CD14-positive monocyte (primary cell): ENCODE measurements at places on chromosomes 7 and 10.

DNA sequence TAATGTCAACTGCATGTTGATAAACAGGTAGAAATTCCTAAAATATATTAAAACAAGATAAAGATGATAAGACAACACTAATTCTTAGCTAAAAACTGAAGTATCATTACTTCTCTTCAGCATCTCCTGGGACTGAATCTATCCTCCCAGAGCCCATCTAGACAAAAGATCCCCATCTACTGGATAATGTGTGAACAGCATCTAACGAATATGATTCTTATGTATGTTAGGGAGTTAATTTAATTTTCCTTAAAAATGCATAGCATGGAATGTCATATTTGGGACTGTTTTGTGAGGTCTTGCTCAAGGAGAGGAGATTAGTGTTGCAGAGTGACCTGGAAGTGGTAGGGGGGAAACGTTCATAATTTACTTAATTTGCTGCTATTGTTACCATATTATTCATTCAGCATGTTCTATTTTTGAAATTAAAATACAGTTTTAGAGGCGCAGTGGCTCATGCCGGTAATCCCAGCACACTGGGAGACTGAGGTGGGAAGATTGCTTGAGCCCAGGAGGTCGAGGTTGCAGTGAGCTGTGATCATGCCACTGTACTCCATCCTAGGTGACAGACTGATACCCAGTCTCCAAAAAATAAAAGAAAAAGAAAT, 305.1 kb upstream of the CSTF2T start:
- DNase-seq = no peak

- DNase-seq = no peak
Measured at GRCh38 chr10:96636551-96636950, 49.7 kb upstream of the TM9SF3 start.

DNA sequence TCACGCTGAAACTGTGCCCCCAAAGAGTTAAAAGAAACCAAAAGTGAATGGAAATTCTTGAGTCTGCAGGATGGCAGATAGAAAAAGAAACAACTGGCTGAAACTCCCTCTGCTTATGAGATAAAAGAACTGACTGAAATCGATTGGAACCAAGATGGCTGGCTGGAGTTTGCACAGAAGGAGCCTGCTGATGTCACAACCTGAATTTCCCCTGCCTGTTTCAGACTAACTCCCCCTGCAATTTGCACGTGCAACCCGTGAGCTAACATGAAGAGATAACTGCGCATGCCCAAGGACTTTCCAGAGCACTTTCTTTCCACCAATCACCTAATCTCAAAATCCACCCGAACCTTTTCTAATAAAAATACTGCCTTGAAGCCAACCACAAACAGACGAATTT, 435.5 kb downstream of the CALN1 start:
- no peak for DNase-seq

DNA sequence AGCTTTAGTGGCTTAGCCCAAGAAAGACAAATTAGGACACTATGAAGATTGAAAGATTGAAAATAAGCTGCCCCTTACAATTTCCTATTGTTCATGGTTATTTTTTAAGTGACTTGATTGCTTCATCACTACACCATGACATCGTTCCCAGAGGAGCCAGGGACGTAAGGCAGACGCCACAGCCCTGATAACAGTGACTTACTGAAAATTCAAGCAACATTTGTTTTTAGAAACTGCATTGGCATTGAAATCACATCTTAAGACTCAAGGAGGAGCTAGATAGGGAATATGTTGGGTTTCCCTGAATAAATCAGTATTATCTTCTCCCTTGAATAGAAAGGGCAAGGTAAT, 38.7 kb upstream of the ANK3 start:
- DNase-seq = no peak

- DNase-seq = no peak
Measured at GRCh38 chr10:31578951-31579350, 259.9 kb downstream of the ZEB1 start.

GRCh38 chr7:19798986-19799385, 25.6 kb upstream of the TMEM196 start:
- no peak for DNase-seq

DNA sequence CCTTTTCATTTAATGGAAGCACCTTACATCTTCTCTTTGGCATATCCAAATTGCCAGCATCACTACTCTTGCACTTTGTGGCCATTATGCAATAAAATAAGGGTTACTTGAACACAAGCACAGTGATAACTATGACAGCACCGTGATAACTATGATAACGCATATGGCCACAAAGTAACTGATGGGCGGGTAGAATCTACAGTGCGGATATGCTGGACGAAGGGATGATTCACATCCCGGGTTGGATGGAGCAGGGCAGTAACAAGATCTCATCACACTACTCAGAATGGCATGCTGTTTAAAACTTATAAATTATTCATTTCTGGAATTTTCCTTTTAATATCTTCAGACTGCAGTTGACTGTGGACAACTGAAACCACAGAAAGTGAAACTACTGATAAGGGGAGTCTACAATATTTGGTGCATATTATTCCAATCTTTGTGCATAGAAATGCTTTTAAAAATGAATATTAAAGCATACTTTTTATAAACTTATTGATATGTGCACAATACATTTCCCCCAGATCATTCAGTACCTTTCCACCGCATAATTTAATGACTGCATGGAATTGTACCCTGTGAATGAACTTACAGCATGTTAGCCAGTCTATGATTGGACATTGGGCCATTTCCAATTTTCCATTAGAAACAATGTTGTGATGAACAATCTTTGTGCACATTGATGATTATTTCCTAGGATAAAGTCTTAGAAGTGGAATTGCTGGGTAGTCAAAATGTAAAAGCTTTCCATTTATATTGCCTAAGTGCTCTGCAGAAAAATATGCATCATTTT, 136.4 kb downstream of the WNT2 start:
- DNase-seq = no peak

GRCh38 chr10:123158682-123159081, 4.5 kb downstream of the BUB3 start:
- DNase-seq = no peak

DNA sequence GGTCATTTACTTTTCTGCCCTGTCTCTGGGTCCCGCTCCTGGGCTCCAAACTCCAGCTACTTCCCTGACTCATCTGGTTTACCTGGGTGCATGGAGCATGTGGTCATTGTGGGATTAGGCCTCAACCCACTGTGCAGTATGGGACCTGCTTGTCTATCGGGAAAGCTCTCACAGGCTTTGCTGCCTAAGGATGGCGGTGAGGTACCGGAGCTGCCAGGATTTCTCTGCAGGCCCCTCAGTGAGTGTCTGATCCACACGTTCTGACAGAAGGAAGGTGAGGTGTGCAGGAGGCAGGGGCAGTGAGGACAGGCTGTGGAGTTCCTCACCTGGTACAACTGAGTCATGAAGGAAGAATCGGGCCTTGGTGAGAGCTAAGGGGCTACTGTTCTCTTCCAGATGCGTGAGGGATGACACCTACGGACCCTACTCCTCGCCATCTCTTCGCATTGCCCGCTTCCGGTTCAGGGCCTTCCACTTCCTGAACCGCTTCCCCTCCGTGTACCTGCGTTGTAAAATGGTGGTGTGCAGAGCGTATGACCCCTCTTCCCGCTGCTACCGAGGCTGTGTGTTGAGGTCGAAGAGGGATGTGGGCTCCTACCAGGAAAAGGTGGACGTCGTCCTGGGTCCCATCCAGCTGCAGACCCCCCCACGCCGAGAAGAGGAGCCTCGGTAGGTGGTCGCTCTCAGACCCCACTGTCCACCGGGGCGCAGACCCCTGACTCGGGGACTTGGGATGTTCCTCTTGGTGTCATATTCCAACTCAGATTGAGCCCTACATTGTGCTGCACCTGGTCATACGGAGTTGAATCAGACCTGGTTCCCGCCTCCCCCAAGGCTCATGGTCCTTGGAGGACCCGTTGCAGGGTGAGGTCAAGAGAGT, 56.7 kb downstream of the C10orf120 start:
- DNase-seq = no peak

DNA sequence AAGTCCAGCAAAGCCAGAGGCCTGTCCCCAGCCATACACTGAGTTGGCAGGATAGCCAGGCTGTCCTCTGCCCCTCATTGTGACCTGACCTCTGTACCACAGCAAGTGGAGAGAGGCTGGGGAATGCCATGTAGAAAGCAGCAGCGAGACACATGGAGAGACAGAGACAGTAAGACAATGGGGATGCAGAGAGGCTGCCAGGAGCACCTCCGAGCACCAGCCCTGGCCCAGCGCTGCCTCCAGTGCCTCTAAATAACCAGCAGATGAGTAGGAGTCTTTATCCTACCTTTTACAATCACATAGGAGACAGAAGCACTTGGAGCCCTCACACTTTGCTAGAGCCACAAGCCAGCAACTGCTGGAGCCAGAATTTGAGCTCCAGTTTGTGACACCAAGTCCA, 8.1 kb downstream of the GDF2 start:
- DNase-seq = no peak

DNA sequence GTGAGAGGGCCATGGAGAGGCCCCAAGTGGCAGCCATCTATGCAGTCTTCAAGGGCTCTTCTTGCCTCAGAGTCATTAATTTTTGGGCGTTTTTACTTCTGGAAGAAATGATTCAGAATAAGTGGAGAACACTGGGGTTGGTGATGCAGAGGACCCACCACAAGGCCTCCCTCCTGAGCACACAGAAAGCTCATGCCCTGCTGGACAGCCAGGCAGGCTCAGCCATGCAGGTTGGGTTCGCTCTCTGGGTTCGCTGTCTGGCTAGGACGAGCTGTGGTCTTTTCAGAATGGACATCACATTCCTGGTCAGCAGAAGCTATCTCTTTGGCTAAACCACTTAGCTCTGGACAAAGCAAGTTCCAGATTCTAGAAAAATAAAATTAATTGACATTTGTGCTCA, 480.8 kb downstream of the RPS24 start:
- no peak for DNase-seq

GRCh38 chr7:16668049-16668858, 22.3 kb downstream of the BZW2 start:
- peak; percentile 86 for DNase-seq

- no peak for DNase-seq
Measured at GRCh38 chr10:48231178-48231577, 43.3 kb downstream of the FRMPD2 start.

- DNase-seq = no peak
Measured at GRCh38 chr10:104296687-104297436, 27.9 kb downstream of the GSTO2 start.

GRCh38 chr7:65307651-65308299, 65.9 kb upstream of the ZNF92 start:
- DNase-seq = no peak

DNA sequence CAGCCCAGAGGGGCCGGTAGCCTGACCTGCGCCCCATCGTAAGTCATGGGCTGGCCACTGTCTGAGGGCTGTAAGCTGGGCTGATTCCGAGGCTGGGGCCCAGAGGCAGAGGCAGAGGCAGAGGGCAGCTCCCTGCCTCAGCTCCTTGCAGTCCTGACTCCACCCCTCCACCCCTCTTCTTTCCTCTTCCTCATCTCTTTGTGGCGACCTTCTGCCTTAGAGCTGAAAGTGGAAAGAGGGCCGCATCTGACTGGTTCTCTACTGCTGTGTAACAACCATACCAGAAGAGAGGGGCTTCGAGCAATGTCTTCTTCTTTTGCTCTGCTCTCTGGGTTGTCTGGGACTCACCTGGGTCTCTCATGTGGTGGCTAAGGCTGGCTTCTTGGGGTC, 179.1 kb downstream of the RPS24 start:
- no peak for DNase-seq

DNA sequence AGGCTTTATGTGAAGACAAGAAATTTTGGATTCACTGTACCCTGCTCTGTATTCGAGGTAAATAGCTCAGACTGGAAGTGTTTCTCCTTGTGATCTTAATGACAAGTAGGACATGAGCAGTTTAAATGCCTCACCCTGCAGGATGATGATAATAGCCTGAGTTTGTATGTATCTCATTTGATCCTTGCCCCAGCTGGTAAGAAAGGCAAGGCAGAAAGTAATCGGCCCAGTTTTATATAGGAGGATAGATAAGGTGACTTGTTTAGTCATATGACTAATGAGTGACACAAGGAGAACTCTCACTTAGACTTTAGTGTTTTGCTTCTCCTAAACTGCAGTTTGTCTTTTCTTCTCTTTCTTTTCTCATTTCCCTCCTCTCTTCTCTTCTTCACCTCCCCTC, 372.6 kb downstream of the PHF14 start:
- DNase-seq = no peak

DNA sequence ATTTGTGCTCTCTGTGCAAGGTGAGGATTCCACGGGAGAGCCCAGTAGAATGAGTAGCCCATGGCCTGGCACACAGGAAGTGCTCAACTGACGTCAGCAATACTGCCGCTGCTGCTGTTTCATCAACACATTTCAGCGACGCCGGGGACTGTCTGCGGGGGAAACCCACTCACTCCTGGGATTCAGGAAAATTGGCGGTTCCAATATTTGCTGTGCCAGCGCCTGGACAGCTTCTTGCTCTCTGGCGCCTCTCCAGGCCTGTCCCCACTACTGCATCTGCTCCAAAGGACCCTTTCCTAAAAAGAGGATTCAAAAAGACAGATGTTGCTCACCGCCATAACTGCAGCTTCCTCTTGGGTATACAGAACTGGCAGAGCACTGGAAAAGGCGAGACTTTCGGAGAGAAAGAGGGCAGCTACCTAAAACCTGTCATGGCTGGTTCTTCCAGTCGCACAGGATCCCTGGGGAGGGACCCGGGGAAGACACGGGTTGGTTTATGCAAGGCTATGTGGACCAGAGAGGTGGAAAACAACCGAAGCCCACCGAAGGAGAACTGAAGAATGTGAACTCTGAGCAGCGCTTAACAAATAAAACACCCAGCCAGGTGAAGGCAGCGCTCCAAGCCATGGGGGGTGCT, 39.7 kb upstream of the ENO4 start:
- DNase-seq = peak; percentile 14

DNA sequence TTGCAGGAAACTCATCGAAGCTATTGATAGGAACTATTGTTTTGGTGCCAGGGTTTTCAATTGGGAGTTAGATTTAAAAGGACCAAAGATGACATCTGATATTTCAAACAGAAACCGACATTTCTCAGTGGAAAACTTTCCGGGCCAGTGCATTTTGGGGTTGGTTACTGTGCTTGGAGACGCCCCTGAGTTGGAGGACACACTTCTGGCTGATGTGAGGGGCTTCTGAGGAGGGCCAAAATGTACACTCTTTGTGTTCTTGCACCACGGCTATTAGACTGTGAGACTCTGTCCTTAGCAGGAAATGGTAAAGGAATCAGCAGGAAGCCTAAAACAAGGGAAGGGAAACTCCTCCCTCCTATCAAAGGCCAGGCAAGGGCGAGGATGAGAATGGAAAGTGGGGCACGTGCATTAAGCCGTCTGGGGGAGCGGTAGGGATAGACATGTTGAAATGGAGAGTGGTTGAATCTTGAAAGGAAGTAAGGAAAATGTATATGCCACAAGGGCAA, 1.8 kb upstream of the SRGN start:
- DNase-seq = peak; percentile 66
